CMK (cell line): ENCODE measurements at places on chromosomes 7 and 10.

GRCh38 chr7:122143376-122143750, 686 bp downstream of the AASS start:
- no peak for DNase-seq

DNA sequence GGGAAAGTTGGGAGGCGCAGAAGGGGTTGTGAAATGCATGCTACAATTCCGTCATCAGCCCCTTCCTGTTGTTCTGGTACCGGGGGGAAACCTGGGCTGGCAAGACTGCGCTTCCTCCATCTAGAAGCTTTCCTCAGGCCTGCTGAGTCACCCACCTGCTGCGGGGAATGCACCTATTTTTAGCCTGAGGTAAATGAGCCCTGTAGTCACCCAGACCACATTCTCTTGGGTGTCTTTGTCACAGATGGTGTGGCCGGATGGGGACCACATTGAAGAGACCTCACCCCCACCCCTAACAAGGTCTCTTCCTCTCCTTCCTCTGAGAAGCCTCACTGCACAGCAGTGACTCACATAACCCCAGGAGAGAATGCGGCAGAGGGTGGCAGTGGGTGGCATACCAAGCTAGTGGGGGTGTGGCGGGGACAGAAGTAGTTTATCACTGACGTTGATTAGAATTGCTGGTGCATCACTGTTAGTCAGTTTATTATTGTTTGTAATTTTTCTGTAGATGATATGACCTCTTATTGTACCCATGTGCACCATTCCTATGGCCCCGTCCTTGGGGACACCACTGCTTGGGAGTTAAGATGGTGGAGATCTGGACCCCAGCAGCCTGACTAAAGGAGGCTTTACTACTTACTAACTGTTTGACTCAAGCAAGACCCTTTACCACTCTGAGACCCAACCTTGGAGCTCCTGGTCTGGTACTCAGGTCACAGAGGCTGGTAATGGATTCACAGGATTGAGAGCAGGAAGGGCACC, 83.0 kb upstream of the DUSP5 start:
- DNase-seq = no peak

GRCh38 chr10:124196659-124197058, 103.3 kb upstream of the CHST15 start:
- DNase-seq = no peak

DNA sequence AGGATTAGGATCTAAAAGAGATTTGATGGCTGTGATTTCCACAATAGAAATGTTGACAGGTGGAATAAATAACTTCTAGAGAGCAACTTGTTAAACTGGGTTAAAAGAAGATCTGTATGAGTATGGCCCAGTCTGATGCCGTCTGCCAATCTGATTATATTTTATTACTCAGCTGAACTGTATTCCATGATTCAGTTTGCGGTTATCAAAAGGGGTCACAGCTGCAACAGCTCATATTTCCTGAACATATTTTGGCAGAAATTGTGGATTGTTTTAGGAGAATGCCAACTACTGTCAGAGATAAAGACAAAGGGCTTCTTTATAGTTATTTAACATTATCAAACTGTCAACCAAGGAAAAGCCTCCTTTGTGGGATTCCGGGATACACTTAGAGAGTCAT, 244.8 kb upstream of the MINDY3 start:
- no peak for DNase-seq

DNA sequence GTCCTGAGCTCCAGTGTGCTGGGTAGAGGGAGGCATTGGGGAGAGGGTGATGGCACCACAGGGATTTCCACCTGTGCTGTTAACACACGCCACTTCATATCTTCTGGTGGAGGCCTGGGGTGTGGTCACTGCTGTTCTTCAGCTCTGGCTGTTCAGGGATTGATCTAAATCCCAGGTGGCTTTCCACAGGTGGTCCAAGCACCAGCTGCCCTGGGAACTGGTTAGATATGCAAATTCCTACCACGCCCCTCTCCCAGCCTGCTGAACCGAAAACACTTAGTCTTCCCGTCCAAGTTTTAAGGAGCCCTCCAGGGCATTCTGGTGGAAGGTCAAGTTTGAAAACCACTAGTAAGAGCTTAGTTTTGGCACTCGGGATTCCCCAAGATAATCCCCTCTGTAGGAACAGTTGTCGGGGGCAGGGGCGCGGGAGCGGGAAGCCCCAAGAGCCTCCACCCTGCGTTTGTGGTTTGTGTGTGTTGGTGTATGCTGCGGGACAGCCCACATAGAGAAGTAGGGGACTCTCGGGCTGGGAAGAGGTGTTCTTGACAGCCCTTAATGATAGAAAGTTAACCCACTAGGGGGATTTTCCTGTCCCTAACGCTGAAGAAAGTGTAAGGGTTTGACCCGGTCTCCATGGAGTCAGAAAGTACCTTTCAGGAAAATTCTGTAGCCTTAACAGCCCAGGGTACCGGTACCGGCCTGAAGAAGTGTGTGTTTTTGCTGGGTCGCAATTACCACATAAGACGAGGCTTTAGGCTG, 5.1 kb downstream of the DEPP1 start:
- no peak for DNase-seq

GRCh38 chr7:35623381-35623780, 71.6 kb downstream of the HERPUD2 start:
- DNase-seq = no peak

GRCh38 chr7:156725936-156726335, 85.4 kb downstream of the RNF32 start:
- no peak for DNase-seq

GRCh38 chr7:91212582-91212981, 51.7 kb upstream of the FZD1 start:
- DNase-seq = no peak
